ENCODE measurements at places on chromosomes 6 and 20. TPM values are rescaled to one million over a fixed set of nuclear protein-coding genes. Genes with fewer than 3 reads are reported as not detected.
A peak's percentile ranks its signal among the peaks of the same experiment; 100 is the strongest.

NOX3 gene
- total RNA-seq = not detected

FAM217A gene
- total RNA-seq = not detected

FUT9 gene
- not detected for total RNA-seq

NMBR gene
- total RNA-seq = not detected

BAK1 gene
- total RNA-seq = 53.4 TPM

HSPA1B gene
- total RNA-seq = 116 TPM

TMC2 gene
- not detected for total RNA-seq

BPIFB2 gene
- not detected for total RNA-seq

DNA sequence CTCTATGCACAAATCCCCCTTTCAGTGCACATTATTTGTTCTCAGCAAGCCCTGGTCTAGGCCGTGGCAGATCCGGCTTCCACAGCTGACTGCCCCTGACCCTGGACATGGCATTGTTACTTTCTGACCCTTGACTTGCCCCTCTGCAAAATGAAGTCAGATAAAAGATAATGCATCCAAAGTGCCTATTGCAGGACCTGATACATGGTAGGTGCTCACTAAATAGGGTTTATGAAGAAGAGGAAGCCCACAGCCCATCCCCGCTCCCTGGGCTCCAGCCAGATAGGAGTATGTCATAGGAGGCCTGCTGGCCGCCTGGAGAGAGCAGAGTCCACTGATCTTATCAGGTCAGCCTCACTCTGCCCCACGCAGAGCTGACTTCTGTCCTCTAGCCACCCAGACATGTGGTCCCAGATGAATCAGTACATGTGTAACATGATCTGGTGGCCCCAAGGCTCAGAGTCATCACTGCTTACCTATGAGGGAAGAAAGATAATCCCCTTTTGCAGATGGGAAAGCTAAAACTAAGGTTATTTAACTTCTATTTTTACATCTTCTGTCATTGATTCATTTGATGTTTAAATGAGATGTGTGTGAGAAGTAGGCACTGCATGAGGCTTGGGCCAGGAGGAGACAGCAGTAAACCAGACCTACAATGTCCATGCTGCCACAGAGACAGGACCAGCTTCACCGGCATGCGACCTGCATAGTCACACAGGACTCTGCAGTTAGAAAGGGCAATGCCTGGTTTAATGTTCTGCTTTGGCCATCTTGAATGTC is 20.4 kb downstream of the MAFB start:
- DNase-seq = no peak

DNA sequence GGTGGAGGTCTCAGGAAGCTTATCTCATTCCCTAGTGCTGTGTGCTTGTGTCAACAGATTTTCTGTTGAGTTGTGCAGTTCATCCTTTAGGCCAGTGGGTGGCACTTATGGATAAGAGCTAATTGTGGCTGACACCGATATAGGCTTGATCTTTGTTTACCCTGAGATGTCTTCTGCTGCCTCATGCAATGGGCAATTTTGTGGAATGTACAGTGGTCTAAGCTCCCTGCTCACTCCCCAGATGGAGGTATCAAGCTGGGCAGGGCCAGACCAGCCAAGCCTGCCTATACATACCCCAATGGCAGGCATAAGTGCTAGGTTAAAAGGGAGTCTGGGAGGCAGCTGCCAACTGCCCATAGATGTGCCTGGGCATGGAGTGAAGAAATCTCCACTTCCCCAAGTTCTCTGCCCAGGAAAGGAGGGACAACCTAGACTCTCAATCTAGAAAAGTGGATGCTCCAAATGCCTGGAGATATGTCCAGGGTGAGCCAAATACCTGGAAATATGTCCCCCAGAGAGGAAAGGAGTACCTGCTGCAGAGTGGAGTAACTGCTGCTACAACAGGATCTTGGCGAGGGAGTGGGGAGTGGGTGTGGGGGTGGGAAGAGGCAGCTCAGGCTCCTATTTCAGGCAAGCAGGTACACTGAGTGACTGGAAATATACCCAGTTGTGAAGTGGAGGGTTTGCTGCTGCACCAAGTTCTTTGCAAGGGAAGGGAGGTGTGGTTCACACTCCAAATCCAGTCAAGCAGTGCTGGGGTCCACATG is 53.2 kb upstream of the ARG1 start:
- DNase-seq = no peak

DNA sequence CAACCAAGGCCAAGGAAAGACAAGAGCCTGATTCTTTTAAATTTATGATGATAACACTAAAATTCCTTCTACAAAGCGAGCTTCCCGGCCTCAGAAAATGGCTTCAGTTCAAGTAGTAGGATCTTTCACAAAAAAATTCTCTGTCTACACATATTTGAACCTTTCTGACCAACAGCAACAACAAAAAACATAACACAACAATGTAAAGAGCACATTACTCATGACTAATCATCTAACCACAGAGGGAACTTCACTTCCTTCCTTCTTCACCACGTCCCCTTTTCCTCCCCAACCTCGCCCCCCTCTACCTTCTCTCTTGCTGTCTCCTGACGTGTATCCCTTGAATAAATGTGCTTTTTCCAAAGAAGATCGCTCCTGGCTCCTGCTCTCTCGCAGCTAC is 228.2 kb downstream of the MYLK4 start:
- no peak for DNase-seq

DNA sequence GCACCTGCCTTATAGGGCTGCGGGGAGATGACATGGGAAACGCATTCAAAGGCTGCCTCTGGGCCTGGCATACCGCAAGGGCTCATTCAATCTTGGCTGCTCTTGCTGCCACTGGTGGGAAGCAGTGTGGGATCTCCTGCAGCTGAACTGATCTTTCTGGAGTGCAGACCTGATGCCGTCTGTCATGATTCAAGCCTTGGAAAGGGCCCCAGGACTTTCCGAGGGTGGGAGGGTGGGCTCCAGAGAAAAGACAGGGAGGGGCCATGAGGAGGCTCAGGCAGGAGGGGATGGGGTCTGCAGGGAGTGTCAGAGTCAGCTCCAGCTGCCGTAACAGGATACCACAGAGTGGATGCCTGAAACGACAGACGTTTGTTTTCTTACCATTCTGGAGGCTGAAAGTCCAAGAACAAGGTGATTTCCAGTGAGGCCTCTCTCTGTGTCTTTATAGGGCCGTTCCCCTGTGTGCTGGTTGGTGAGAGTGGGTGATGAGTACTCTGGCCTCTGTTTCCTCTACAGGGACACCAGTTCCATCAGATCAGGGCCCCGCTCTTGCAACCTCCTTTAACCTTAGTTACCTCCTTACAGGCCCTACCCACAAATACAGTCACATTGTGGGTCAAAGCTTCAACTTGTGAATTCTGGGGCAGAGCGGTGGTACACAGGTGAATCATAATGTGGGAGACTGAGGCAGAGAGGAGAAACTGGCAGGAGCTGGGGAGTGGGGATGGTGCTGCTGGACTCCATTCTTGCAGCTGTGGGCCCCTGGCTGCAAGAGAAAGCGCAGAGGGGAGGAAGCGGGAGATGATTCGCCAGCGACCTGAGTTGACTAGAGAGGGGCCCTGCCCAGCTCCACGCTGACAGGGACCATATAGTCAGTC is 148.4 kb downstream of the SYCP2 start:
- DNase-seq = no peak

- no peak for DNase-seq
Measured at GRCh38 chr6:40408786-40409542, 178.2 kb downstream of the LRFN2 start.

- no peak for DNase-seq
Measured at GRCh38 chr6:69135927-69136326, 500.8 kb downstream of the ADGRB3 start.

GRCh38 chr6:39923861-39924260 is 10.4 kb downstream of the MOCS1 start:
- no peak for DNase-seq

DNA sequence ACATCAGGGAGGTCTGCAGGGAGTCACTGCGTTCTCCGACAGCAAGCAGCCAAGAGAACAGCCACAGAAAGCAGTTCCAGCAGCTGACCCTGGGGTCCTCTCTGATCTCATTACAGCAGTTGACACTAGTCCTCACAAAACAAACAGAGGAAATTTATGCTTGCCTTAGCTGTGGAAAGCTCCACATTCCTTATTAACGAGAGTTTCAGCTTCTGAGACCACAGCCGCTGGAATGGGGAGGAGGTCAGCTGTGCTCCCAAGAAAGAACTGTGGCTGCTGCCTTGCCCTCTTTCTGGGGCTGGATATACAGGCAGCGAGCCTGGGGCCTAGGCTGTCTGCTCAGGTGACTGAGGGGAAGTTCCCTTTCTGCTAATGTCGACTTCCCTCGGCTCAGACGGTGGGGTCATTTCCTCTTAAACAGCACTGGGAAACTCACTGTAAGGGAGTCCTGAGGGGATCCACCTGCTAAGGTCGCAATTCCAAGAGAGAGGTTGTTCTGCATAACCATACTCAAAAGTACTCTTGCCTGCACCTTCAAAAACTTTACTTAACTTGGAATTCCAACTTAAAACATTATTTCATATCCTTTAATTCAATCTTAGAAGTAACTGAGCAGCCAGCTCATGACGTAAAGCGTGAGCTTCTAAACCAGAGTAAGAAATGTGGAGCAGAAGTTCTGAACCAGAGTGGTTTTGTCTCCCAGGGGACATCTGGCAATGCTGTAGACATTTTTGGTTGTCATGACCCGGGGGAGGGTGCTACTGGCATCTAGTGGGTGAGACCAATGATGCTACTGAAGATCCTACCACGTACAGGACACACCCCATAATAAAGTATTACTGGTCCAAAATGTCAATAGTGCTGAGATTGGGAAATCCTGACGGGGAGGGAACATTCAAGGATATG is 80.3 kb downstream of the BACH2 start:
- DNase-seq = no peak

DNA sequence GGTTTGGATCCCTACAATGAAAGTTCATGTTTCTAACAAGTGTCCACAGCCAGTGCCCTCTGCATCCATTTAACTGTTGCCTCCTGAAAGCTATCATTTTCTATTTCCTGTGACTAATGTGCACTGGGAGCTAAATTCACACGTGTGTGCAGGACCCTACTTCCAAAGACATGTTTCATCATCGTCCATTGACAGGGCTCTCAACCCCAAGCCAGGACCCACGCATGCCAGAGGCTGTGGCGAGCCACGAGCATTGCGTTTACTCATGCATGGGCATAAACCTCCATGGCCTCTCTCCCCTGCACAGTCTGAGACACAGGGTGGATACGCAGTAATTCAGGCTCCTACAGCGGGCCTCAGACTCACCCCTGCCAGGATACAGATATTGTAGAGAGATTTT is 153.2 kb downstream of the MAFB start:
- no peak for DNase-seq

- DNase-seq = no peak
Measured at GRCh38 chr6:166019214-166019613, 148.4 kb downstream of the TBXT start.

DNA sequence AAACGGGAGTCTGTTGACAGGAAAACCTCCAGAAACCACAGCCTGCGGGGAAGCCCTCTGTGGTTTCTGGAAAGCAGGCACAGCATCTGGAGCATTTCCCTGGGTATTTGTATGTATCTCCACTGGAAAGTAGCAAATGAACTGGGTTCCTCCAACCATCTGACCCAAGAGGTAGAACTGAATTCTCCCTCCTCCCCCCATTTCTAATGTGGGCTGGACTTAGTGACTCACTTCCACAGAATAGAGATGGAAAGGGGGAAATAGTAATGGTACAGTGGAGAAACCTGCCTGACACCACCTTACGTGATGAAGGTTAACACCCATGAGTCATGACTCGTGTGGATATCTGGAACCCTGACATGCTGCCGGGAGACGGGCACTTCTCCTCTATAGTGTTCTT is 51.9 kb upstream of the XRN2 start:
- DNase-seq = no peak

DNA sequence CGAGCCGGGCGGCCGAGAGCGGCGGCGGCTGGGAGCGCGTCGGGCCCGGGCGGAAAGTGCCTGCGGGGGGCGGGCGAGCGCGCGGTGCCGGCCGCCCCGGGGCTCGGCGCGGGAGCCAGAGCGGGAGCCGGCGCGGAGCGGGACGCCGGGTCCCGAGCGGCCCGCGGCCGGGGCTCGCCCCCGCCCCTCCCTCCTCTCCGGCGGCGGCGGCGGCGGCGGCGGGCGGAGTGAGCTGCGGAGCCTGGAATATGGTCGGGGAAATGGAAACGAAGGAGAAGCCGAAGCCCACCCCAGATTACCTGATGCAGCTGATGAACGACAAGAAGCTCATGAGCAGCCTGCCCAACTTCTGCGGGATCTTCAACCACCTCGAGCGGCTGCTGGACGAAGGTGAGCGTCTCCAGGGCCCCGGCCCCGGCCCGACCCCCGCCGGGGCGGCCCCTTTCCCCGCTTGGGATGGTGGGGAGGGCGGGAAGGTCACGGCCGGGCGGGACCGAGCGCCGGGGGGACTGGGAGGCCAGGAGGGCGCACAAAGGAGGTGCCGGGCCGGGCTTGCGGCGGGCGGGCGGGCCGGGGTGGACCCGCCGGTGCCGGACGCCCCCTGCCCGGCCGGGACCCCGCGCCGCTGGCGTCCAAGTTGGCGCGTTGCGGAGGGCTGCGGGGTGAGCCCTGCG is 565 bp downstream of the QKI start:
- DNase-seq = peak; percentile 19

DNA sequence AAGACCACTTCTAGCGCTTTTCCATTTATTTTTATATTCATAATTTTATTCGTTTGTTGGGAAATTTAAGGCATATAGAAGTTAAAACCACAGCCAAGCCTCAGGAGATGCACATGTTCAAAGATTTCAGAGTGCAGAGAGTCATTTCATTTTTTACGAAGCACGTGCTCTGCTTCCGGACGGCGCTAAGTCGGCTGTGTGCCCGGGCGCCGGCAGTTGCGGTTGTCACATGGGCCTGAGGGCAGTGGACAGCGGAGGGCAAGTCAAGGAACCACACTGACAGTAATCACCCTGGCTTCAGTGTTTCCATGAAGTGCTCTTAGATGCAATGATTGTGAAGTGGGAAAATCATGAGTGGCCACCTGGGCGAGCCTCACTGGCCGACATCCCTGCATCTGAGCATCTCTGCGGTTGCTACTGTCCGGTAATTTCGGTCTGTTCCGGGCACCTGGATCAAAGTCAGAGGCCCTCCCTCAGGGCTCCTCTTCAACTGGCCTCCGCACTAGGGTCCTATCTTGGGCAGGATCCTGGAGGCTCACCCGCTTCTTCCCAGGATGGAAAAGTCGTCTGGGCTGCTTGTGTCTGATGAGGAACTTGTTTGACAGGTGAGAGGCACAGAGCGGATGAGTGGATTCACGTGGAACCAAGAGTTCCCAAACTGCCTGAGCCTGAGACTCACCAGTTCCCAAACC is 90.8 kb downstream of the DACT2 start:
- no peak for DNase-seq

- DNase-seq = no peak
Measured at GRCh38 chr6:11423667-11424066, 113.9 kb upstream of the TMEM170B start.

Measured in activated T-helper 2 cell treated with anti-CD3 and anti-CD28 coated beads, Interferon-gamma antibody, Interleukin-2, Interleukin-4, amounts not matched to agents 10 μg/mL and 5 μg/mL and 100 μg/mL, durations not matched to agents 14 hours and 24 hours and 36 hours (primary cell).